ENCODE measurements at places on chromosomes 12 and 14.

DNA sequence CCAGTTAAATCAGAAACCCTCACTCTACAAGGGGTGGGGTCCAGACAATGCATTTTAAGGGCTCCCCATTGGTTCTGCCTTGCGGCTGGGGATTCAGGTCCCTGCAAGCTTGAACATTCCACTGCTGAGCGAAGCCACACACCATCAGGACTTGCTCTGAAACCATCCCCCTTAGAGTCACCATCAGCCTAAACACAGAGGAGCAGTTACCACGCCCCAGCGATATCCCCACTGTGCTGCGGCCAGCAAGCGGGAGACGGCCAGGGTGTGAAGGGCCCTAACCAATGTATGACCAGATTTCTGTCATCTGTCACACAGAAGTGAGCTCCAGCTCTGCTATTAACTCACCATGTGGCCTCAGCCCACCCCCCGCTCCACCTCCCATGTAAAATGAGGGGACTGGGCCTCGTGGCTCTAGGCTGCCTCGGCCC, 29.7 kb downstream of the CCDC88C start:
- no peak for DNase-seq

GRCh38 chr12:47507221-47507620, 198.6 kb downstream of the RPAP3 start:
- DNase-seq: no peak

- DNase-seq: no peak
These were observed 1.6 kb downstream of the ART4 start for GRCh38 chr12:14841761-14842160.

DNA sequence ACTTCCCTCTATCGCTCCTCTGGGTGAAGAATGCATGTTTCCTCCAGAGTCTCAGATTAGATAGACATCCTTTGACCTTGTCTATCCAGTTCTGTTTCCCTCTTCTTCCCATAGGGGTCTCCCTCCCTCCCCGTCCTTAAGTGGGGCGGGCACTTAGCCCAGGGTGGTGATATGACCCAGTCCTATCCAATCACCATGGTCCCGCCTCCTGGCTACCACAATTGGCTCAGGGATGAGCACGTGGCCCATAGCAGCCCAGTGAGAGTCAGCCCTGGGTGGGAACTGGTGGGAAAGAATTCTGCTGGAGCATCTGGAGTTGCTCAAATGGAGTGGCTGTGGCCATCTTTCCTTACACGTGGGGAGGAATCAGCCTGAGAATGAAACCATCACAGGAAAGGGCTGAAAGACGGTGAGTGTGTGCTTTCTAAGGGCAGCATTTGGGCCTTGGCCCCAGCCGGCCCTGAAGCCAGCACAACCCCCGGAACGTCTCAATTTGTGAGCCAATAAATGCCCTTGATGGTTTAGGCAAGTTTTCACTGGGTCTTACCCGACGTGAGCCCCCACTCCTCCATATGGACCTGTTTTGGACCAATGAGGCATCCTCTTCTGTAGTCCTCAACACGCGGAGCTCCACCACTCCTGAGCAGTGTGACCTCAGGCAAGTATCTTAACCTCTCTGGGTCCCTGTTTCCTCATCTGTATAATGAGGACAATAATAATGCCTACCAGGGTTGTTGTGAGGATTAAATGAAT, 14.4 kb upstream of the MLXIP start:
- no peak for DNase-seq

DNA sequence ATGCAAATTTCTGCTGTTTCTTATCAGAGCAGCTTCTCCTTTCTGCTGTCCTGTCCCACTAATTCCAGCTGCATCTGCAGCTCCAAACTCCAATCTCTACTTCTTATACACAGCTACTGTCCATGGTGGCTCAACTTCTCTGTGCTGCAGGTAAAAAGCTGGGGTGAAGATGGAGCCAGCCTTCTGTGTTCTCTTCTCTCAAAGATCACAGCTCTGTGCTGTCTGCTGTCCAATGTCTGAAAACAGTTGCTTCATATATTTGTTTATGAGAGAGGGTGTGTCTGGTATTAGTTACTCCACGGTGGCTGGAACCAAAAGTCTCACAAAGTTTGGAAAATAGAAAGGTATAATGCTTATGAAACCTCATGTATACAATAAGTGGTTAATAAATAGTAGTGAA, 445.8 kb upstream of the TBX3 start:
- DNase-seq: no peak

GRCh38 chr12:82818271-82819035, 131.7 kb downstream of the TMTC2 start:
- DNase-seq: no peak

DNA sequence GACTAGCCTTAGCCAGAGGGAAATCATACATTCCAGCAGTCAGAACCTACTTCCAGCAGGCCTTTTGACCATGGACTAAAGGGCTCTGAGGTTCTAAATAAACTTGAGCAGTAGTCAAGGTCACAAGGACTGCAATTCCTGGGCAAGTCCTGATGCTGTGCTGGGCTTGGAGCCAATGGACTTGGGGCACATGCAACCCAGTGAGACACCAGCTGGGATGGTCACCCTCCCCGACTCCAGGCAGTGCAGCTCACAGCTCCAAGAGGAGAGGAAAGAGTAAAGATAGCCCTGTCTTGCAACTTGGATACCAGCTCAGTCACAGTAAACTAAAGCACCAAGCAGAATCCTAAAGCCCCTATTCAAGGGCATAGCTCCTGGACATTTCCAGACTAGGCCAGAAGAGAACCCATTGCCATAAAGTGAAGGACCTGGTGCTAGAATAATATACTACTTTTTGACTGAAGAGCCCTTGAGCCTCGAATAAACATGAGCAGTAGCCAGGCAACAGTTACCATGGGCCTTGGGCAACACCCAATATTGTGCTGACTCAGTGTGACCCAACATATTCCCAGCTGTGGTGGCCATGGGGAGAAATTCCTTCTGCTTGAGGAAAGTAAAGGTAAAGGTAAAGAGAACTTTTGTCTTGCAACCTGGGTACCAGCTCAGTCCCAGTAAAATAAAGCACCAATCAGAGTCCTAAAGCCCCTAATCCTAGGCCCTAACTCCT, 226.2 kb upstream of the CLEC14A start:
- DNase-seq: no peak

- DNase-seq: no peak
These were observed 52.1 kb downstream of the DERA start for GRCh38 chr12:15963271-15963670.
